Foreskin keratinocyte (primary cell): ENCODE measurements at places on chromosomes 5 and 9. TPM values are rescaled to one million over a fixed set of nuclear protein-coding genes. Genes with fewer than 3 reads are reported as not detected.
A peak's percentile ranks its signal among the peaks of the same experiment; 100 is the strongest.

DNA sequence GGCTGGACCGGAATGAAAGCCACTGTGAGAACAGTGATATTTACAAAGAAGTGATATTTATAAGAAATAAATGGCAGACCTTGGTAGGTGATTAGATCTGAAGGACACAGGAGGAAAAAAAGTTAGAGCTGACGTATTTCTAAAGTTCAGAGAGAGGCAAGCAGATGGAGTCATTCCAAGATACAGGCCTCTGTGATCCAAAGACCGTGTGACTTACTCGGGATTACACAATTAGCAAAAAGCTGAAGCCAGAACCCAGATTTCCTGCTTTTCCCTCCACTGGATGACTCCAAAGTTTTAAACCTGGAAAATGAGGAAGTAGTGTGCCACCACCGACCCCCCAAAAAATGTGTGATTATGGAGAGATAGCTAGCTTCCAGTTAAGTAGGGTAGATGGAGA, 3.1 kb upstream of the DOCK8 start:
- DNase-seq: no peak

PNPLA7 gene
- 0.04 and 0.19 TPM in 2 replicates for polyA plus RNA-seq

CCL27 gene
- polyA plus RNA-seq: 1.2 and 2.5 TPM in 2 replicates

GRCh38 chr5:43230707-43231106, 38.7 kb downstream of the NIM1K start:
- DNase-seq: no peak

DNA sequence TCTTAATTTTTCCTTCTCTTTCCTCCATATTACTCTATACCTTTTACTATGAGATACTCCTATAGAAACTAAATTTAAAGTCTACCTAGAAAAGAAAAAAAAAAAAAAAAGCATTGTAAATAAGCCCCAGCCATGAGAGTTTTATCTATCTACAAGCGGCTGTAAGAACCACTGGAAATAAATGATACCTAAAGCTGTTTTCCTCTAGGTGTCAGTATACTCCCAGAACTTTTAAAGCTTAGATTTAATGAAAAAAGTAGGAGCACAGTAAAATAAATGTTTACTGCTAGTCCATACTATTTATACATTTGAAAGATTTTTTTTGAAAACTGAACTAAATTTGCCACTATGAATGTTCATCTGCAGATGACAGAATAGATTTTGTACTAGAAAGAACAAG, 26.2 kb downstream of the TYRP1 start:
- DNase-seq: peak; percentile 29

ANKRD18A gene
- polyA plus RNA-seq: 1.2 and 1.3 TPM in 2 replicates
